ENCODE measurements at places on chromosomes 12 and 14.

- no peak for DNase-seq
These were observed 338.8 kb downstream of the DPF3 start for GRCh38 chr14:72554994-72555608.

DNA sequence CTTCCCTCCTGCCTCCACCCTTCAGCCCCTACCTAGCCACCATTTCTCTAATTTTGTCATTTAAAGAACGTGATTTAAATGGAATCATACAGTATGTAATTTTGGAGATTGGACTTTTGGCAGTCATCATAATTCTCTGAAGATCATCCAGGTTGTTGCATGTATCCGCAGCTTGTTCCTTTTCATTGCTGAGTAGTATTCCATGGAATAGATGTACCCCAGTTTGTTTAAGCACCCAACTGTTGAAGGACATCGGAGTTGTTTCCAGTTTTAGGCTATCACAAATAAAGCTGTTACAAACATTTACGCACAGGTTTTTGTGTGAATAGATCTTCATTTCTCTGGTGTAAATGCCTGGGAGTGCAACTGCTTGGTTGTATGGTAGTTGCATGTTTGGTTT, 61.1 kb upstream of the PWP1 start:
- DNase-seq = no peak

DNA sequence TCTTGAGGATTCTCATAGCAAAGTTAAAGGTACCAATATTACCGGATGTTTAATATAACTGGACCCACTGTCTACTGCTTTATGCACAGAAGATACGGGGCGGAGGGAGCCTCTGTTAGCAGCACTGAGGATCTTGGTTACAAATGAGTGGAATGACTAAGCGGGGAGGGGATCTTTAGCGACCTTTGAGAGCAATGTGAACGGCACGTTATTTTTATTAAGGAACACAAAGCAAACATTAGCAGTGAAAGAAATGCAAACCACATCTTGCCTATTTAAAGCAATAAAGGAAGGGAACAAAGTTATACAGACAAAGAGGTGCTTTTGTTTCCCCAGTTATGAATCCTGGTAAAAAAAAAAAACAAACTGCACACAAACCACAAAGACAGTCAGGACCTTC, 27.1 kb upstream of the PRMT8 start:
- DNase-seq = no peak

- no peak for DNase-seq
These were observed 6.7 kb downstream of the GPR135 start for GRCh38 chr14:59458486-59458885.

DNA sequence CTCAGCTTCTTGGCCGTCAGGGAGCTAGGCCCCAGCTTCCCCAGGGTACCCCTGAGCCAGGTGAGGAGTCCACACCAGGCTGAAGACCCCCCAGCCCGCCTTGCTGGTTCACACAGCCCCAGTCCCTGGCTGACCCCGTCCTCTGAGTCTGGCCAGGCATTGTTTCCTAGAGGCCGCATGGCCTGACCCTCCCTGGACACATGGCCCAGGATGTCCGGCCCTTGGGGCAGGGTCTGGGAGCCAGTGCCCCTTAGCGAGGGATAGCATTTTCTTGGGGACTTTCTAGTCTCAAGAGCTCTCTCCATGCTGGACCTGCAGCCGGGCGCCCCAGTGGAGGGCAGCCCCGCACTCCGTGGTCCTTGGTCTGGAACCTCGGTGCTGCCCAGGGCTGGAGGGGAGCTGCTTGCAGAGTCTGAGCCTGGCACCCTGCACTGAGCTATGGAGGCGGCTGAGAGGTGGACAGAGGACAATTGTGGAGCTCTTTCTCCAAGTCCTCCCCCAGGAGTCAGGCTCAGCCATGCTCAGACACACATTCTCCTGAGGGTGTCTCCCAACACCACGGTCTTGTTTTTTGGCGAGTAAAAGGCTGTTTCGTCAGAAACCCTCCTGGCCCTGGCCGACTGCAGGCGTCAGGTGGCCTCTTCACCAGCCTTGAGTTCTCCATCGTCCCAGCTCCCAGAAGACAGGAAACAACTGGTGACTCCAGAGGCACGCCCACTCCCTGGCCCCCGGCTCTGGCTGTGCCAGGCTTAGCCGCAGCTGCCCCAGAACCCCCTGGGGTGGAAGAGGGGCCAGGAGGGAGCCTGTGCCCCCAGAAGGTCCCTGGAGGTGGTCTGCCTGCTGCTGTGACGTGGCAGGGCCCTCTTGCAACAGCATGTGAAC, 17.6 kb upstream of the CRIP2 start:
- no peak for DNase-seq

DNA sequence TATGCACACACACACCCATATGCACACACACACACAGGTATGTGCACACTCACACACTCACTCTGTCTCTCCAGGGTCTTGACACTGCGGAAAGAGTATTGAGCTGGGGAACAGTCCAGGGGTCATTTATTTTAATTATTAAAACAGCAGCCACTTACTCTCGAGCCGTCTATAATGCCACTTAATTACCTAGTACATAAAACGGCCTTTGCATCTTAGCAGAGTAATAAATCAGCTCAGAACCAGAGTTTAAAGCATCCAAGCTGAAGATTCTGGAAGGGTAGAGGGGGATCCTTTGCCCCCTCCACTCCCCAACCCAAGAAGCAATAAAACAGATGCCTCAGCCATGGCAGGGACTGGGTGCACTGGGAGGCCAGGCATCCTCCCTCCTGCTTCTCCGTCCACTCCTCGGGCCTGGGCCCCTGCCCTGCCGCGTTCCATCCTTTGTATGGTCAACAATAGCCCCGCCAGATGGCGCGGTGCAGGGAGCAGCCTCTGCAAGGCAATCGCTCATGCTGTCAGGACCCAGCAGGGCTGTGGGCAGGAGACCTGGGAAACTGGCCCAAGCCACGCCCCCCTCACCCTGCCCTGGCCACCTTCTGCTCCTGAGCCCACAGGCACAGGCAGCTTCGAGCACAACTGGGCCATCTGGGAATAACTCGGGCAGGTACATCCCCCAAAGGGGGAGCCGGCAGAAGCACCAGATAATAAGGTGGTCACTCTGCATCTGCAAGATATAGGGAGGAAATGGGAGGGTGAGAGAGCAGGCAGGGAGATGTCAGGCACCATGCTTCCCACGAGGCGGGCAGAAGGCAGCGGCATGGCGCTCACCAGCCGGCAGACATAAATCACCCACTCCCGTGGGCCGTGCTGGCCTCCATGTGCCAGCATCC, 40.9 kb downstream of the CCDC85C start:
- no peak for DNase-seq

GRCh38 chr12:115386946-115387345, 703.0 kb upstream of the TBX3 start:
- DNase-seq = no peak

DNA sequence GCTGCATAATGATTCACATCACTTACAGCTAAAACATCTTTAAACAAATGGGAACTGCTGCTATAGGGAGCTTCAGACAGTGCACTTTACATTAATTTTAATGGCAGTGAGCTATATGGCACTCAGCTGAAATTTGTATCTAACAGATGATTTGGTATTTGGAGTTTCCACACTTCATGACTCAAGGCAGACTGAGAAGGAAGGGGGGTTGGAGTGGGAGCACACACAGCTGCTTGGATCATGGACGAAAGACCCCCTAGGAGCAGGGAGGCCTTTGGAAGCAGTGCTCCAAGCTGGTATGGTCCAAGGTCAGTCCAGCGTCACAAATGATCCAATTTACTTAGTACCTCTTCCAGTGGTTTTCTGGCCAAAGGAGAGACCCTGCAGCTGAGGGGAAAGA, 389.7 kb downstream of the FUT8 start:
- DNase-seq = no peak

GRCh38 chr14:22685467-22685866, 41.3 kb upstream of the OR6J1 start:
- DNase-seq = no peak

- peak; percentile 69 for DNase-seq
These were observed 79.0 kb downstream of the TMX1 start for GRCh38 chr14:51318813-51319597.

- no peak for DNase-seq
These were observed 369.6 kb downstream of the ATP23 start for GRCh38 chr12:58310809-58311622.

GRCh38 chr12:100733817-100734593, 60.6 kb upstream of the ANO4 start:
- peak; percentile 25 for DNase-seq

DNA sequence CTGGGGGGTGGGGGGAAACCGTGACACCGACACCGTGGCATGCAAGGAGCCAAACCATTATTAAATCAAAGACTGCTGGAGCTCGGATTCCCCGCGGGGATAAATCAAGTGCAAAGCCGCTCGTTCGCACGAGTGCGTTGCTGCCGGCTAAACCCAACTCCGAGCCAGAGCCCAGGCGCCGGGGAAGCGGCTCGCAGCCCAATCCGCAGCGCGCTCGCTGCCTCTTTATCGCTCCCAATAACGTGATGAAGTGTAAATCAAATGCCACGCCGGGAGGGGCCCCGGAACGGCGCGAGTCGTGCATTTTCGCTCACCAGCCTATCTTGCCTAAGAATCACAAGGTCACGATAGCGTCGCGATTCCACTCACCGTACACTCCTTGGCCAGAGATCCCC, 1.3 kb downstream of the MDGA2 start:
- DNase-seq = no peak

DNA sequence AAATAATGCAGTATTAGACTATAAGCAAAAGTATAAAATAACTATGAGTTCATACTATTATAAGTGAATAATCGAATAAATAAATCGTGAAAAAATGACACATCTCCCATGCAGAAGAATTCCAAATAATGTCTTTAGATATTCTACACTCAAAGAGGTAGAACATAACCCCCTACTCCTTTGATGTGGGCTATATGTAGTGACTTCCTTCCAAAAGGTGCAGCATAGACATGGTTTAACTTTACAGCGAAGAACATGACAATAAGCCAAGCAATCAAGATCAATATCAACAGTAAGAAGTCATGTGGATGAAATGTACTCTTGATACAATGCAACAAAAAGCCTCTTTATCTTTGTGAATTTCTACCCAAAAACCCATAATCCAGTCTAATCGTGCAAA, 46.0 kb upstream of the HIF1A start:
- DNase-seq = no peak

- no peak for DNase-seq
These were observed 759.2 kb upstream of the MGAT4C start for GRCh38 chr12:87015352-87015751.

DNA sequence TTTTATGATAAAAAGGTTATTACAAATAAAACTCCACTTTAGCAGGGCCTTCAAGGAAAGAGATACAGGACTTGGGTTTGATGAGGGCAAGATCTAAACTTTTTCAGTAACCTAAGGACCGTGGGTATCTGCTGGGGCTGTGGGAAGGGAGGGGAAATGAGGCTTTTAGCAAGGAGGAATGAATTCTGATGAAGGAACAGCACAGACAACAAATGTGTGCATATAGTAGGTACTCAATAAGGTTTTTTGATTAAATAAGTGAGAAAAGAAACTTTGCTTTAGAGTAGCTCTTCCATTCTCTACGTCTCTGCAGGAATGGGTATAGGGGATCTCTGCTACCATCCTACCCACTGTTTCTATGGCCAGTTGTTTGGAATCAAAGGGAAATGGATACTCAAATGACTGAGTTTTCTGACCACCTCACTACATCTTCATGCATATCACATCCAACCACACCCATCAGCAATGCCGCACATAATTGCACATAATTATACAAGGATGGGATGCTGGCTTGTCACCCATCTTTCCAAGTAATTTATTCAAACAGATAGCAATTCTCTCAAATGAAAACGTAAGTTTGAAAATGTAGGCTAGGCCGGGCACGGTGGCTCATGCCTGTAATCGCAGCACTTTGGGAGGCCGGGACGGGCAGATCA, 59.5 kb upstream of the GTF2A1 start:
- DNase-seq = no peak

- DNase-seq = no peak
These were observed 244.2 kb downstream of the CACNA1C start for GRCh38 chr12:2297004-2297403.

DNA sequence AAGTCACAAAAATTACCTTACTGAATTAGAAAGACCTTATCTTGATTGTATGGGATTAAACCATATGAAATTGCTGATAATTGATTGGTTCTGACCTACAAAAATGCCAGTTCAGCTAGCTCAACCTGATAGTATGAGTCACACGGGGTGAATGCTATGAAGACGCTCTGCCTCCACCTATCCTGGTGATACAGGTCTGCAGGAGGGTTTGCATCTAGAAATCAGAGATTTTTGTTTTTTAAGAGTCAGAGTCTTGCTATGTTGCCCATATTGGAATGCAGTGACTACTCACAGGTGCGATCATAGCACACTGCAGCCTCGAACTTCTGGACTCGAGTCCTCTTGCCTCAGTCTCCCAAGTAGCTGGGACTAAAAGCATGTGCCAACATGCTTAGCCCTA, 120.4 kb downstream of the HMGA2 start:
- no peak for DNase-seq

DNA sequence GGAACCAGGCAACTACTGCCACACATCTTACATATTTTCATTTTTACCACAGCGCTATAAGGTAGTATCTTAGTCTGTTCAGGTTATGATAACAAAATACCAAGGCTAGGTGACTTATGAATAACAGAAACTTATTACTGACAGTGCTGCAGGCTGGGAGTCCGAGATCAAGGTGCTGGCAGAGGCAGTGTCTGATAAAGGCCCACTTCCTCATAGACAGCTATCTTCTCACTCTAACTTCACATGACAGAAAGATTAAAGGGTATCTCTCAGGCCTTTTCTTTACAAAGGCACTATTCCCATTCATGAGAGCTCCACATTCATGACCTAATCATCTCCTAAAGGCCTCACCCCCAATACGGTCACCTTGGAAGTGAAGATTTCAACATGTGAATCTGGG, 59.8 kb upstream of the MDM1 start:
- DNase-seq = no peak

DNA sequence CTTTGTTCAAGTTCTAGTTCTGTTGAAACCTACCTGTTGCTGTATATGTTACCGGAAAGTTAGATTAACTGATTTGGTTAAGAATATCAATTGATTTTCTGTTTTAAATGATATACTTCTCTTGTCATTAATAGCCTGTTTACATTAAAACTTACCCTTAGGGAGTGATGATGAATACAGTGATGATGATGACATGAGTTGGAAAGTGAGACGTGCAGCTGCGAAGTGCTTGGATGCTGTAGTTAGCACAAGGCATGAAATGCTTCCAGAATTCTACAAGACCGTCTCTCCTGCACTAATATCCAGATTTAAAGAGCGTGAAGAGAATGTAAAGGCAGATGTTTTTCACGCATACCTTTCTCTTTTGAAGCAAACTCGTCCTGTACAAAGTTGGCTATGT, 33.0 kb downstream of the CAND1 start:
- DNase-seq = no peak

DNA sequence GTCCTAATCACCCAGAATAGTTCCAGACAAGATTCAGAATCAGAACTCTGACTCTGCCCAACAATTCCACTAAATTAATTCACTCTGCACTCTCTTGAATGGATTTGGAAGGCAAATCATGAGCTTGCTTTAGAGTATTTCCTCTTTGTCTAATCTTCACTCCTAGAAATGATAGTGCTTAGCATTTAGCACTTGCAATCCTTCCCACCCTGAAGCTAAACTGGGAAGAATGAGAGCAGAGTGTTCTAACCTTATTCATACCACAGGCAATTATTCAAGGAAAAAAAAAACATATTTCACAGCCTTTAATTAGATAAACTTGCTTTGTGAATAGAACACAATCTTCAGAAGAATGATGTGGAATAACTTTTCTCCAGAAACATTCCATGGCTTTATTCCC, 264.6 kb downstream of the PAWR start:
- no peak for DNase-seq

GRCh38 chr14:55712491-55712890, 132.5 kb downstream of the KTN1 start:
- DNase-seq = no peak

- peak; percentile 39 for DNase-seq
These were observed 8.6 kb downstream of the ISCU start for GRCh38 chr12:108570743-108571608.

All from NCI-H1694 (cell line).